ENCODE measurements at places on chromosomes 1 and 21.
A peak's percentile ranks its signal among the peaks of the same experiment; 100 is the strongest.

DNA sequence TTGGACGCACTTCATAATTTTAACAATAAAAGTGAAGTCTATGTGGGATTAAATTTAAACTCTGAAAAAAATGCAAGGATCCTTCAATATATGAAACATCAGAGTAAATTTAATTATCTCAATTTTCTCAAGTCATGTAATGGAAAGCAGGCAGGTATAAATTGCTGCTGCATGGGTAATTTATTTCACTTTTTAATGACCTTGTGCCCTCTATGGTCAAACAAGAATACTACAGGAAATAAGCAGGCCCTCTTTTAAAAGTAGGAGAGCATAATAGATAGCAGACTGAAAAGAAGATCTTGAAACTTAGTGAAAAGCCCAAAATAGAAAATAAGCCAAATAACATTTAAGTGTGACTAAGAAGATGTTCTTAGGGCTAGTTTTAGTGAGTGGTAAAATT lies 22.9 kb downstream of the BCAS2 start:
- peak; percentile 70 for DNase-seq

GRCh38 chr1:28642056-28642846 lies 616 bp downstream of the TAF12 start:
- DNase-seq, result peak; percentile 28

- DNase-seq, result peak; percentile 53
Observed at GRCh38 chr1:5994713-5995621, 2.7 kb upstream of the NPHP4 start.

- no peak for DNase-seq
Observed at GRCh38 chr1:118991448-118991847, 3.3 kb upstream of the TBX15 start.

DNA sequence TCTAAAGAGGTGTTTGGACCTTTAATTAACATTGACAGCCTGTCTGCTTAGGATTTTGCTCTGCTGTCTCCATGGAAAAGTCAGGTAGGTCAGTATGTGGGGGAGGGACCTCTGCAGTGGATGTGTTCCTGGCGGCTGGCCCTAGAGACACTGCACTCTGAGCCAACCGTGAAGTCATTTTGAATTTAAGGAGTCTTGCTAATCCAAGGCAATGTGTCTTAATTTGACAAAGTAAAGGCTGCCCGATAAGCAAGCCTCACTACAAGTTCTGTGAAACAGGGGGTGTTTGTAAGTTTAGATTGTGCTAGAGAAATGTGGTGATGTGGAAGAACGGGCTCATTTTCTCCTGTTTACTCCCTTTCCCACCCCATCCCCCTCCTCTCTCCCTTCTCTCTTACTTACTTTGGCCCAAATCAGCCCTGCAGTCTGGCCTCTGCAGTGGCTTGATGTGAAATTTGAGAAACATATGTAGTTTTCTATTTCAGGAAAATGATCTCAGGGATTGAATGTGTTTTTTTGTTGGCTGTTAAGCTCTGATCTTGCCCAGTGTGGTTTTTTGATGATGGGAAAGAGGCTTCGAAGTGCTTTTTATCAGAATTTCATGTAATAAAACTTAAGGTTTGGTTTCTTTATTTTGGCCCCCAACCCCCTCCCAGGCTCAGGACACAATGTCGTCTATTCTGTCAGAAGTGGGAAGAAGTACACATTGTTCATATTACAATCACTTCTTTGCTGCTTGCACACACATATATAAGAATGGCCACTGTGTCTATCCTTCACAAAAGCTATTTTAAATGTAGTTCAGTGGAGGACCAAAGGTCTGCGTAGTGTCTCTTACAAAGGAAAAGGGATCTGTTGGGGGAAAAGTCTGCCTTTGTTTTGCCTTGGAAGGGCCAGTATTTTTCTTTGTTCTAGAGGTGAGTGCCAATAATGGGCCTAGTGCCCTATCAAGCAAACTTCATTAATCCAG lies 96.6 kb downstream of the FGGY start:
- DNase-seq, result no peak

DNA sequence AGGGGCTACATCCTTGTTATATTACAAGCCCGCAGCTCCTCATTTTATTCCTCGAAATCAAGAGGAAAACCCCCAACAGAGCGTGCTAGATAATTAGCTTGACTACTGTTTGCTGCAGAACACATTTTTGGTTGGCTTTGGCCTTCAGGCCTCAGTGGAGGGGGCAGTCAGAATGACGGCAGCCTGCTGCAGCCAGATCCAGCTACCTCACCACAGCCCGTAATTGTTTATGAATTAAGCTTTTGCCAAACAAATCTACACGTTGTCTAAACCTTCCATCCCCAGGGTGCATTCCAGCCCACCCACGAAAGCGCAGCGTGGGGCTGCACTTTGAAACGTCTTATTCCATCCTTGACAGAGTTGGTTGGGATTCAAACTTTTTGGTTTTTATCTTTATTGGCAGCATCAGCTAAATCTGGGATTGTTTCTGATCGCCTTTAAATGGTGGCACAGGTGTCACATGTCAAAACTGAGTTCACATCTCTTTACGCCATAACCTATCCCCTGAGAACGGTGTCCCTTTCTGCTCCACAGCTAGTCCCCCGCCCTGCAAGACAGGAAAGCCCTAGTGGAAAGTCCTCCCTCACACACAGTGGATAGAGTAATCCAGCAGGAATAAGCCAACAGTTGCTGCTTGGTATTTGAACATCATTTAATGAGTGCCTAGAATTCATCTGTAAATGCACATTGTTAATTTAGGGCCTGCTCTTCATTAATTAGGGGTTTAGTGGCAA lies 195.5 kb downstream of the LMO4 start:
- DNase-seq, result no peak
